ENCODE measurements at places on chromosomes 6 and 20. TPM values are rescaled to one million over a fixed set of nuclear protein-coding genes. Genes with fewer than 3 reads are reported as not detected.
A peak's percentile ranks its signal among the peaks of the same experiment; 100 is the strongest.

DNA sequence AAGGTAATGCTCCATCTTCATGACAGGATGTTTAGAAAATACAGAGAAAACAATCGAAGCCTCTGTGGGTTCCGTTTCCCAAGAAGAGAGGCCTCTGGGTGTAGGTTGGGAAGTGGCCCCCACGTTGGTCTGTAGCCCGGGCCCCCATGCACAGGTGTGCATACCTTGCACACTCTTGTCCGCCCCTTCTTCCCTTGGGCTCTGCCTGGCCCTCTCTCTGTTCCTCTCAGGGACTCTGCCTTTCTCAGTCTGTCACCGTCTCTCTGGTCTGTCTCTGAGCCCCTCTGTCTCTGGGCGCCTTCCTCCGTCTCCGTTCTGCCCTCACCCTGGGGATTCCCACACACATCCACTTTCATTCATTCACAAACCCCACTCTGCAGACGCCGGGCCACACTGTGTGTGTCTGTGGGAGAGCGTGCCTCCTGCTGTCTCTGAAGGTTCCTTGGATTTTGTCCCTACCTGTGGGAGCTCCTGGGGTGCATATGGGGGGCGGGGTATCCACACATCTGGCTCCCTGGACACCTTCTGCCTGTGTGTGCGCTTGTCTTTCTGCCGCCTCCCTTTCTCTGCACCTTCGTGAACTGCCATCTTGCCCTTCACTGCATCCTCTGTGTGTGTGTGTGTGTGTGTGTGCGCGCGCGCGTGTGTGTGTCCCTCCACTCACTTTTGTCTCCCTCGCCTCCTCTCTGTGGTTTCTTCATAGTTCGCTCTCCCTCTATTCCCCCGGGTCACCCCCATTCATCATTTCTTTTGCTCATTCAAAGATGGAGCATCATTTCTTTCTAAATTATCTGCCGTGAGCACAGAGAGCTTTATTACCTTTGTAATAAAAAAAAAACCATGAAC, 75.3 kb downstream of the SRC start:
- DNase-seq = no peak

Gene PLEKHG1
- 8.9 TPM for total RNA-seq

DNA sequence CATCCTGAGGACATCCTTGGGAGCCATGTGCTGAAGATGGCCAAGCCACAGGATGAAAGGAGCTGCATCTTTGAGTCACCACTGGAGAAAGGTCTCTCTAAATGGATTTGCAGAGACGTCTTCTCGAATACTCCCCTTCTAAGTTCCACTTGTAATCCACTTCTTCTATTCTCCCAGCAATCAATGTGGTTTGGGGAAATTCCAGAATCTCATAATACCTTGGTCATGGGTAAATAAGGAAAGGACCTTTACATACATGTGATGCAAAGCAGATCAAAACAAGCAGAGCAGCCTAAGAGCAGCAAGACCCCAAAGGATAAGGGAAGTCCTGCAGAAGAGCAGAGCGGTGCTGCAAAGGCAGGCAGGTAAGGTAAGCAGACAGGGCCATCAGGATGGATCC, 35.3 kb downstream of the TRIM38 start:
- no peak for DNase-seq

GRCh38 chr6:29376003-29376402, 912 bp upstream of the OR12D3 start:
- no peak for DNase-seq

Gene RSPO4
- 0.34 TPM for total RNA-seq

DNA sequence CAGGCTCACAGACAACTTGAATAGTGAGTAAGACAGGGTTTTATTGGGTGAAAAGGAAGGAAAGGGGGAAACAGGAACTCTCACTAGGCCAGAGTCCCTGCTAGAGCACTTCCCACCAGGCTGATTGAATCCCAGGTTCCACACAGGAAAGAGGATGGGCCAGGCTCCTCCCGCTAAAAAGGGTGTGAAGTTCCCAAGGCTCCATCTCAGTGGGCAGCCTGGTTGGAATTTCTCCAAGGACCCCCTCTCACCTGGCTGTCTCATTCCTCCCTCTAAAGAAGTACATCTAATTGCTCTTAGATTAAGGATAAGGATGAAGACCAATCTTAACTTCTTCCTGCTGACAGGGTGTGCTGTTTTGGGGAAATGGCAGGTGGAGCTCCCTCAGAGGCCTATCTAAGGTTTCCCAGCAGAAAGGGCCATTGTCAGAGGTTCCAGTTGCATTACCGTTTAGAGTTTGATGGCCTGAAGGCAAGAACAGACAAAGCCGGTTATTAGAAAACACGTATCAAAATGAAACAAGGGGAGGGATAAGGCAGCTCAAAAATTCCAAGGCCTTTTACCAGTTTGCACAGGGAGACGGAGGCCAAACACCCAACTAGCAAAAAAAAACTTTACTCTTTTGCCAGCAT, 21.5 kb downstream of the COL19A1 start:
- DNase-seq = no peak

- DNase-seq = no peak
Measured at GRCh38 chr20:54763366-54763765, 288.0 kb downstream of the DOK5 start.

Gene NKX2-4
- not detected for total RNA-seq

Gene DAAM2
- 50.3 TPM for total RNA-seq

- no peak for DNase-seq
Measured at GRCh38 chr6:25137916-25138232, 141.3 kb upstream of the CARMIL1 start.

Gene ACSS2
- total RNA-seq = 18.7 TPM

- no peak for DNase-seq
Measured at GRCh38 chr6:40568062-40568708, 19.0 kb downstream of the LRFN2 start.

DNA sequence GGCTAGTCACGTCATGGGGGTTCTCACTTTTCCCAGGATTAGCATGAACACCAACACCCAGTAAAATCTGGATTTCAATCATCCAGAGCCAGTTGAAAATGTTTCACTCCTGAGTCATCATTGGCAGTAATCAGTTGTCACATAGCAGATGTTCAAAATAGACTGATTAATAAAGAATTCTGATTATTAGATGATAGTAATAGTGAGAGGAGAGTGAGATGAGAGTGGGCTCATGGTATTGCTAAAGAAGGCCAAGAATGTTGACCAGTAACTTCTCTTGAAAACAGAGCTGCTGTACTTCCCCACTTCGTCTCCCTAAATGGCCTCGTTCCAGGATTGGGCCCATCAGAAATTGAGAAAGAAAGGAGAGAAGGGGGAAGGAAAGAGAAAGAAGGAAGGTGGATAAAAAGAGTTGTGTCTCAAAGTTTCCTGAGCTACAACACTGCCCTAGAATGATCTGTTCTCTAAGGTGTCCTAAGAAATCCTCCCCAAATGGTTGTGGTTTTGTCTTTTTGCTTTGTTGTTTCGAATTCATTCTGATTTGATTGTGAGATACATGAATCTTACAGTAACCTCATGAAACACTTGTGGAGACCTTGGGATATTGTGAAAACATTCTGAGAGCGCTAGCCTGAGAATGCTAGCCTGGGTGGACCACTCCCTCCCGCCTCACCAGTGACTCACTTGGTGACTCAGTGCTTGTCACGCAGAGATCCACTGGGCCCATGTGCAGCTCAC, 502.2 kb upstream of the JARID2 start:
- peak; percentile 99 for DNase-seq

- no peak for DNase-seq
Measured at GRCh38 chr6:88262332-88262731, 96.2 kb upstream of the CNR1 start.

- peak; percentile 28 for DNase-seq
Measured at GRCh38 chr20:38395165-38395564, 40.0 kb downstream of the SNHG17 start.

Gene KAT14
- 8.4 TPM for total RNA-seq

DNA sequence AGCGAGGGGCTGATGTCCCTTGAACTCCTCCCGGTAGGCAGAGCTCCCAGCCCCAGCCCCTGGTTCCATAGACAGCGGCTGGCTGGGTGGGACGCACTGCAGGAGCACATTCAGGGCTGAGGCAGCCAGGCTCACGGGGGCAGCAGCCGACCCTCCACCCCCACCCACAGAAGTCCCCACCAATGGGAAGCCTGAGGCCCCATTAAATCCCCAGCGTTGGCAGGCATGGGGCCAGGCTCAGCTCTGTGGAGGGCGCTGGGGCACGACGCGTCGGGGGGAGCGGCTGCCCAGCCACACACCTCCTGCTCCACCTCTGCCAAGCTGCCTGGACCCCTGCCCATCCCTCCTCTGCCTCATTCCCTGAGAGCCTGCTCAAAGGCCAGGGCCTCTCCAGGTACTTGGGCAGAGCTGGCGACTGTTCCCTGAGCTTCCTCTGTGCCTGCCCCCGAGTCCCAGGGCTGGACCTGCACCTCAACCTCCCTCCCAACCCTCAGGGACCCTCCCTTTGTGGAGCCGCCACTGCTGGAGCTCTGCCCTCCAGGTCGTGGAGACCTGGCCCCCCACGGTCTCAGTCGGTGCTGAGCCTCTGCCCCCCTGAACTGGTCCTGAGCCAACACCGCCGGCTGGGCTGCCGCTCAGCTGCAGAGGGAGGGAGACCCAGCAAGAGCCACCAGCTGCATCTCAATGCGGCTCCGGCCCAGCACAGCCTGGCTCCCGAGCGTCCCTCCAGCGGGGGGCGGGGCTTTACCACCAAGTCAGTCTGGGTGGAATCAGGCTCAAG, 9.1 kb downstream of the CHRNA4 start:
- DNase-seq = no peak

DNA sequence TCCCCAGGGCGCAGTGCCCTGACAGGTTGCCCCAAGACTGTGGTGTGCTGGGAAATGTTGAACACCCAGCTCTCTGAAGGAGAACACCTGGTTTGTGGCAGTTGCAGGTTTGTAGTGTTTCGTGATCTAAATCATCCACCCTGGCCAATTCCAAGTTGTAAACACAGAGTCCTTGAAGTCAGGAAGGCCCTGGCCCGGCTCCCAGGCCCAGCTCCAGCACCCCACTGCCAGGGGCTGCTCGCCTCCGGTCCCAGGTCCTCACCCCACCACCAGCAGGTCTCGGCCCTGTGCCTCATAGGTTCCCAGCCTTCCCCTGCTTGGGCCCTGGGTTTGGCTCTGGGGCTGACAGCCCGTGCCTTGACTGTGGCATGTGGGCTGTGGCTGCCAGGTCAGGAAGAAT, 121.4 kb upstream of the MLN start:
- no peak for DNase-seq

Gene SPO11
- total RNA-seq = not detected

- no peak for DNase-seq
Measured at GRCh38 chr6:110660066-110660655, 155.1 kb downstream of the CDK19 start.

- peak; percentile 27 for DNase-seq
Measured at GRCh38 chr6:108437821-108438220, 122.9 kb upstream of the FOXO3 start.

- peak; percentile 33 for DNase-seq
Measured at GRCh38 chr6:112443179-112444065, 96.3 kb downstream of the RFPL4B start.

Gene SESN1
- 24.0 TPM for total RNA-seq

DNA sequence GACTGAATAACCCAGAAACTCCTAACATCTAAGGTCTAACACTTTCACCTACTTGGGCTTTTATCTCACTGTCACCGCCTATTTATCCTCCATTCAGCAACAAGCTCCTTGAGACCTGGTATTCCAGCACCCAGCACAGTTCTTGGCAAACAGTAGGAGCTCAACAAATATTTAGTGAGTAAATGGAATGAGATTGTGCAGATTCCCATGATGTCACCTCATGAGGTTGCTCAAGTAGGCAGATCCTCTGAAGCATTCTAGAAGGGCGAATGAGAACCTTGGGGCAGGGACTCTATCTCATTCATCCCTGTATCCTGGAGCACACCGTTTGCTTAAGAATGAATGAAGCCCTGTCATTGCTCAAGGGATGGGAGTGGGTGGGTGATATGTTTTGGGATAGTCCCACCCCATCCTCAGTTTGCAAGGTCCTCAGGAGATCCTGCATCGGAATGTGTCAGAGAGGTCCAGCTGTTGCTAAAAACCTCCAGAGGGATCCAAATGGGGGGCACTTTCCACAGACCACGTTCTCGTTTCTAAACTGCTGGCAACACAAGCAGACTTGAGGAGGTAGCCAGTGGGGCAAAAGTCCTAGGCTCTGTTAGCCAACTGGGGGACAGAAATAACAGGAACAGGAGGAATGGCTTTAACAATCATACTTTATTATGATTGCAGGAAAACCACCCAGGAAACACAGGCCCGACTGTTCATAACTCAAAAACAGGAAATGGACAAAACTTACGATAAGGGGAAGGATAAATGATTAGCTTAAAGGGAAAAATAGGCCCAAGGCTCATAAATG, 42.0 kb downstream of the EDN1 start:
- peak; percentile 39 for DNase-seq

GRCh38 chr6:20946022-20946421, 411.8 kb downstream of the CDKAL1 start:
- peak; percentile 69 for DNase-seq

GRCh38 chr20:11231742-11232648, 558.2 kb upstream of the JAG1 start:
- no peak for DNase-seq

Gene BTN3A1
- total RNA-seq = 22.2 TPM

- no peak for DNase-seq
Measured at GRCh38 chr6:131721161-131721560, 10.3 kb upstream of the CTAGE9 start.

- DNase-seq = no peak
Measured at GRCh38 chr6:116571683-116572000, 338 bp downstream of the RWDD1 start.

DNA sequence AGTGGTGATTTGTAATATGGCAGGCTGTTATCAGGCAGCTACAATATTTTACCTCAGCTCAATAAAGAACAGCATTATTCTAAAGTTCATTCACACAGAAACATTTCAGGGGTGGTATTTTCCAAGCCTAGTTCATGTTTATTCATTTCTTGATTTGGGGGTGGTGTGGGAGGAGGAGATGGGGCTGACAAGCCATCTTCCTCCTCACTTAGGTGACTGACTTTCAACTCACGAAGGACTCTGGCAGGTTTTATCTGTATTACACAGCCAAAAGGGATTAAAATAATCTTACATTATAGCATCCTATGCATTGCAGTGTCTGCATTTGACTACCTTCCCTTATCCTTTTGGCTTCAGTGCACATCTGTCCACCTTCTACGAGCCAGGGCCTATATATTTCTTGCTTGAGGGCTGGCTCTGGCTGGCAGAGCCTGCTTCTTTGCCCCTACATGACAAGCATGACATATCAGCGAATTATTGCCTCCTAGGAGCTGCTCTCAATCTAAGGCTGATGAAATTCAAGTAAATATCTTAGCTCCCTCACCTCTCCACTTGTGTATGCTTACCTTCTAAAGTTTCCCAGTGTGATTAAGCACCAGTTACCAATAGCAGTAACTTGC, 20.0 kb downstream of the KHDRBS2 start:
- DNase-seq = no peak

GRCh38 chr20:1489764-1490436, 1.3 kb downstream of the SIRPB2 start:
- DNase-seq = no peak
